Adipocyte (in vitro differentiated cells): ENCODE measurements at places on chromosomes 13 and 19.
A peak's percentile ranks its signal among the peaks of the same experiment; 100 is the strongest.

DNA sequence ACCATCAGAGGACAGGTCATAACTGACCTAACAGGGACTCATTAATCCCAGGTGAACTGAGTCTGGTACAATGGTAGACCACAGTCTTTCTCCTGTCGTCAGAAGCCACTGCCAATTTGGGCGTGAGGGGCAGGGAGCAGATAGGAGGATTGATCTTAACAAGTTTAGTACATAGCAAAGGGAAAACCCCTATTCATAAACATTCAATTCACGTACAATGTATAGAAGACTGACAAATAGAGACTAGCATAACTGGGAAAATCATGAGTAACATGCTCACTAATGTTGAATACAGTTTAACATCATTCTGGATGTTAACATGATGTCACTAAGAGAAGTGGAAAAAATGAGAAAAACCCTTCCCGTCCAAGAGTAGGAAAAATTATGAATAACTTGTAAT lies 54.1 kb downstream of the SLC7A1 start:
- no peak for DNase-seq

- peak; percentile 53 for DNase-seq
Observed at GRCh38 chr13:26558074-26558805, 757 bp downstream of the WASF3 start.

DNA sequence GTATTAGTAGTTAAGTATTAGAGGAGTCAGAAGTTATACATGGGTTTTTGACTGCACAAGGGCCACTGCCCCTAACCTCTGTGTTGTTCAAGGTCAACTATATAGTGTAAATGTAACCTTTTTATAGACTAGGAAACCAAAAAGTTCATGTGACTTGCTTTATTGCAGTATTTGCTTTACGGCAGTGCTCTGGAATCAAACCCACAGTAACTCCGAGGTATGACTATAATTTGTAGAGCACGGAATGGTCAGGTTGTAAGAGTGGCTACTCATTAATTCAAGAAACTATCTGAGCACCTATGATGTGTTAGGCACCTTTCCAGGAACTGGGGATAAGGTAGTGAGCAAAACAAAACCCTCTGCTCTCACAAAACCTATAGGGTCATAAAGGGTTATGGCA lies 22.2 kb downstream of the SUPT20H start:
- no peak for DNase-seq

DNA sequence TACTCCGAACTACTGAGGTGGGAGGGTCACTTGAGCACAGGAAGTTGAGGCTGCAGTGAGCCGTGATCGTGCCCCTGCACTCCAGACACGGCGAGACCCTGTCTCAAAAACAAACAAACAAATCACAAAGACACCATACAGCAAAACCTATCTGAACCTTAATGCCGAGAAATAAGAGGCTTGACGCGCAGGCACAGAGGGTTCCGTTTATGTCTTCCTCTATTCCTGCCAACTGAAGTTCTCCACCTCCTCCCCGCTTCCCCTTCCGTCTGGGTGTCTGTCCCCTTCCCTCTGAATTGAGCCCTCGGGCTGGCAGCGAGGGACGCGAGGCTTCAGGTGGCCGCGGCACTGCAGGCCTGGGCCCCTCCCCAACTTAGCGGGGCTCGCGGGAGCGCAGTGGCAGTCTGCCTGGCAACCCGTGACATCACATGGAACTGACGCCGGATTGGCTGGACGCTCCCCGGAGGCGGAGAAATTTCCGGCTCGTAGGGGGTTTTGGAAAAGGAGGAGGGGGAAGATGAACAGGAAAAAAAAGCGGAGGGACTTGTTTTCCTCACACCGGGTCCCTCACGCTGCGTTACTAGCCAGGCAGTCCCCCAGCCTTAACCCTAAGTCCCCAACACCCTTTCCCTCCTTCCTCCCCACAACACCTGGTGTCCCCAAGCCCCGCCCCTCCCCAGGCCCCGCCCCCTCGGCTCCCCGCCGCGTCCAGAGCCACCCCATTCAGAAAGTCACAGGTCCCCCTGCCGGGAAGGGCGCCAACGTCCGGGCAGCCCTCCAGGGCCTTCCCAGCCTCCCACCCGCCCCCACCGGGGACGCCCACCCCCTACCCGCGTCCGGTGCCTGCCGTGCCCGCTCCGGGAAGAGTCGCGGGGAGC lies 1.1 kb upstream of the MYBPC2 start:
- DNase-seq: peak; percentile 89

- DNase-seq: no peak
Observed at GRCh38 chr13:110853235-110853721, 61.6 kb downstream of the ANKRD10 start.

- peak; percentile 31 for DNase-seq
Observed at GRCh38 chr13:100269837-100270236, 180.9 kb downstream of the PCCA start.

DNA sequence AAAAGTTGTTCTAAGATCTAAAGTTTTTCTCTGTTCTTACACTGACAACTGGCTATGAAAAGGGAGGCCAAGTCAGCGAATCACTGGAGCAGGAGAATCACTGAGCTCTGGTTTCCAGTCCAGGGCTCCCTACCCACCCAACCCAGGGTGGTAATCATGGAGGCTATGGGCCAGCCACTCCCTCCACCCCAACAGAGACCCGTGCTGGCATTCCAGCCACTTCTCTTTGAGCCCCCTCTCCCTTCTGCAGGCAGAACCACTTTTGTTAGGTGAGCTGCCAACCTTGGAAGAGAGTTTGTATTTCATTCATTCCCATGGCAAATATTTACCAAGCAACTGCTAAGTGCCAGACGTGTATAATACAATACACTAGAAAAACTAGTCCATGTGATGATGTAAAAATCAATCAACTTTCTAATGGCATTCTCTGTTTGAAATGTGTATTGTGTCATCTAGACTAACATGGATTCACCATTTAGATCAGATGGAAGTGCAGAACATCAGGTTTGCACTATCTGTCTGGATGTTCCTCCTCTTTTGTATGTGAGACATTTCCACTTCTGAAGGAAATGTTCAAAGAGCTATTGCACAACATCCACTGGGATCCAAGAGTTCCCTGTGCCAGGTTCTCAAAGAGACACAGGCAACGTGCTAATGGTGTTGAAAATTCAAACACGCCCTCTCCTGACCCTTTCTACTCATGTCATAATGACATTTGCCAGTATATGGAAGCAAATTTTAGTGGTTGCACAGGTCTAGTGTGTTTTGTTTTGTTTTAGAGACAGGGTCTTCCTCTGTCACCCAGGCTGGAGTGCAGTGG lies 5.3 kb downstream of the MLNR start:
- no peak for DNase-seq

DNA sequence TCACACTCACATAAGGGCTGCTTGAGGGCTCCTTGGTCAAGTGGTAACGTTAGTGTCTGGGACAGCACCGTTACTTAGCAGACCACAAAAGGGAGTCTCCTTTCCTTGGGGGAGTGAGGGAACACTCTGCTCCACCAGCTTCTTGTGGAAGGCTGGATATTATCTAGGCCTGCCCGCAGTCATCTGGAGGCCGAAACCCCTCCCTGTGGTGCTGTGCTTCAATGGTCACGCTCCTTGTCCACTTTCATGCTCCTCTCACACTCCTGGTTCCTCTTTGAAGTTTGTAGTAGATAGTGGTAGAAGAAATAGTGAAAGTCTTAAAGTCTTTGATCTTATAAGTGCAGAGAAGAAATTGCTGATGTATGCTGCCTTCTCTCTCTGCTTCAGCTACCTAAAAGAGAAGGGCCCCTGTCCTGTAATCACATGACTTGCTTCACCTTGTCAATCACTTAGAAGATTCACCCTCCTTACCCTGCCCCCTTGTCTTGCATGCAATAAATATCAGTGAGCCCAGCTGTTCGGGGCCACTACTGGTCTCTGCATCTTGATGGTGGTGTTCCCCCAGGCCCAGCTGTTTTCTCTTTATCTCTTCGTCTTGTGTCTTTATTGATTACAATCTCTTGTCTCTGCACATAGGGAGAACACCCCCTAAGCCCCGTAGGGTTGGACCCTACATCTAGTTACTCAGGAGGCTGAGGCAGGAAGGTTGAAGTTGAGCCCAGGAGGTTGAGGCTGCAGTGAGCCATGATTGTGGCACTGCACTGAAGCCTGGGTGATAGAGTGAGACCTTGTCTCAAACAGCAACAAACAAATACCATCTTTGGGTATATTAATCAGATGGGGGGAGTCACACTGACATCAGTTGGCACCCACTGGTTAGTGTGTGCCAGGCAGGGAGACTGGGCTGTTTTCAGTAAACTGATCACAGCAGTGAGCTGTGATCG lies 11.6 kb upstream of the MZF1 start:
- DNase-seq: no peak

DNA sequence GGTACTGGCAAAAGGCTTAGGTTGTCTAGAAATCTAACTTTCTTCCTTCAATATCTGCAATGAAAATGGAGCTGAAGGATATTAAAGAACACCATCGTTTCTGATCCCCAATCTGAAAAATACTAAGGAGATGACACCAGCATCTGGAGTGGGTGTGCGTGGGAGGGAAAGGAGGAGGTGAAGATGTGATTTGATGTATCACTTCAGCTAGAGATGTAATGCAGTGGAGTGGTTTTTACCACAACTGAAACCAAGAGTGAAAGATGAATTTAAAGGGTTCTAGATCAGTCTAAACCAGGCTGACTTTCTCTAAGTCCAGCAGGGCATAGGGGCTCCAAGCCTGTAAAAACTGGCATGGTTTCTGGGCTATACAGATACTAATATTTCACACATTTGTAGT lies 148.4 kb downstream of the AKAP11 start:
- no peak for DNase-seq

- no peak for DNase-seq
Observed at GRCh38 chr19:50230379-50231351, 27.2 kb downstream of the MYH14 start.

GRCh38 chr19:48354332-48354992 lies 9.3 kb downstream of the TMEM143 start:
- DNase-seq: no peak

DNA sequence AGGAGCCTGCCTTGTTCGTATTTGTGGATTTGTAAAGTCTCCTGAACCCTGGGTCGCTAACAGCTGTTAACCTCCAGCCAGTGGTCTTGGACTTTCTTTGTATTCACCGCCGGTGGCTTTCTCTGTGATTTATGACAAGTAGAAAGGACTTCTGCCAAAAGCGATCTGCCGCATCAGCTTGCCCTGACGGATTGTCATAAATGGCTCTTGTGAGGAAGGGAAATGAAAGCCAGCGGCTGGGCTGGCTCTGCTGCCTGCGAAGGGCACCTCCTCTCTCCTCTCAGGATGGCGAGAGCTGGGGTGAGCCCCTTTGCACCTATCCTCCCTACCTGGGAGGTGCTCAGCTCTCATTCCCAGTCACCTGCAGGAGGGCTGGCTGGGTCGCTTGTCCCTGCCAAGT lies 25.6 kb downstream of the DHRS12 start:
- DNase-seq: no peak

- no peak for DNase-seq
Observed at GRCh38 chr19:30625947-30626625, 253.9 kb downstream of the ZNF536 start.
